ENCODE measurements at places on chromosomes 4 and X.

- no peak for DNase-seq
Observed at GRCh38 chr4:145847764-145848163, 90.9 kb downstream of the ZNF827 start.

- no peak for DNase-seq
Observed at GRCh38 chrX:151977009-151977408, 2.5 kb upstream of the GABRE start.

DNA sequence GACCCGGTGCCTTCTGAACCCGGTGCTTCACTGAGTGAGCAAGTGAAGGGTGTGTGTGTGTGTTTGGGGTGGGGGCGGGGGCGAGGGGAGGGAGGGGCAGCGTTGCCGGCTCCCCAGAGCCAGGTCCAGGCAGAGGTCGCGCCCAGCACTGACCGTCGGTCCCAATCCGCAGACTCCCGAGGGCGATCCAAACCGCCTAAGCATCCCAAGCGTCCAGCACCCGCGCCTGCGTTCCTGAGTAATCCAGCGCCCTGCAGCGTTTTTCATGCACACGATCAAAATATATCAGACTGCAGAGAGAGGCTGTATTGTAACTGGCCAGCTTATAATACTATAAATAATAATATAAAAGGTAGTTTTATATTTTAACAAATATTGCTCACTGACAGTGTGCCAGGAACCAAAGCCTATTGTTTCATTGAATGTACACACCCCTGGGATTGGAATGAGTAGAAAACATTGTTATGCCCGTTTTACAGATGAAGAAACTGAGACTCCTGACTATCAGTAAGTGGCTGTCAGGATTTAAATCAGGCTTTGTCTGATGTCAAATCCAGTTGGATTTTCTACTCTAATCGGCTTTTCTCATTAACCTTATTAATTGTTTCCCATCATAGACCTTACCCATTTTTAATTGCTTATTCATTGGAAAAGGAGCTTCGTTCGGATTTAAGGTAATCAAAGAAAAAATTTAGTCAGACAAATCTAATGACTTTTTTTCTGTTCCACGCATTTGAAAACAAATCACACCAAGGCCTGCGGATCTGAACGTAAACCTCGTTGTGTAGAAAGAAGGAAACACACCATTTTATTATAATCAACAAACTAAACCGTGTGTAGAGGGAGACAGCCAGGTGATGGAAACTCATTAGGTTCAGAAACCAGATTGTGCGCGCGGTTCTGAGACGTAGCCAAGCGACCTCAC is 4.0 kb upstream of the NKX3-2 start:
- DNase-seq: no peak

DNA sequence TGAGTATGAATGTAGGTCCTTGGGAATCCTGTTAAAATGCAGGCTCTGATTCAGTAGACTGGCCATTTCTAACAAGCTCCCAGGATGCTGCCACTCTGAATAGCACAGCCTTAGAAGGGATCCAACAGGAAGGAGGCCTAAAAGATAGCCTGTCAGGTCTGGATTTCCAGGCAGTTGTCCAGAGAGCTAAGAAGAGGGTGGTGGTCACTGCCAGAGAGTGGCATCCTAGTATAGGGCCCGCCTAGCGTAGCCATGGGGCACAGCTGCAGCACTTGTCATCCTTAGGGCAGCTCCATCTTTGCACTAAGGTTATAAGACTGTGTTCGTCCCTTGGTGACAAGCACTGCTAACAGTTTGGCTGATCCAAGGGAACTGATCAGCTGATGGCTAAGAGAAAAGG is 20.5 kb upstream of the NUP54 start:
- no peak for DNase-seq
